ENCODE measurements at places on chromosomes 11 and 22. TPM values are rescaled to one million over a fixed set of nuclear protein-coding genes. Genes with fewer than 3 reads are reported as not detected.

- no peak for DNase-seq
Measured at GRCh38 chr11:62540804-62541701, 5.6 kb downstream of the AHNAK start.

- peak; percentile 8 for DNase-seq
Measured at GRCh38 chr11:43197379-43197778, 114.4 kb upstream of the API5 start.

DNA sequence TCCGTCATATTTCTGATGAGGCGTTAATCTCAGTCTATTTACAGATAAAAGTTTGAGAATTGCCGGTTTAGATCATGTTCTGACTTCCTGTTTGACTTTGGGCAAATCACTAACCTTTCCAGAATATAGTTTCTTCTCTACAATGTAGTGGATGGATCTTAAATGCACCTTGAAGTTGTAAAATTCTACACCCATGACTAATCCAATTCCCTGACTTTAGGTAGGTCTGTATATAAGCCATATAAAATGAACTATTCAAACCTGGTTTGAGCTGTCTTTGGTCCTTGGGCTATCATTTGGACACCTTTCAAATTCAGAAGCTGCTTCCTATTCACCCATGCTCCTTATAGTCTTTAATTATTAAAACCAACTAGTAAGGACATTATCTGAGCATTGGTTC, 52.2 kb upstream of the BLID start:
- no peak for DNase-seq

DNA sequence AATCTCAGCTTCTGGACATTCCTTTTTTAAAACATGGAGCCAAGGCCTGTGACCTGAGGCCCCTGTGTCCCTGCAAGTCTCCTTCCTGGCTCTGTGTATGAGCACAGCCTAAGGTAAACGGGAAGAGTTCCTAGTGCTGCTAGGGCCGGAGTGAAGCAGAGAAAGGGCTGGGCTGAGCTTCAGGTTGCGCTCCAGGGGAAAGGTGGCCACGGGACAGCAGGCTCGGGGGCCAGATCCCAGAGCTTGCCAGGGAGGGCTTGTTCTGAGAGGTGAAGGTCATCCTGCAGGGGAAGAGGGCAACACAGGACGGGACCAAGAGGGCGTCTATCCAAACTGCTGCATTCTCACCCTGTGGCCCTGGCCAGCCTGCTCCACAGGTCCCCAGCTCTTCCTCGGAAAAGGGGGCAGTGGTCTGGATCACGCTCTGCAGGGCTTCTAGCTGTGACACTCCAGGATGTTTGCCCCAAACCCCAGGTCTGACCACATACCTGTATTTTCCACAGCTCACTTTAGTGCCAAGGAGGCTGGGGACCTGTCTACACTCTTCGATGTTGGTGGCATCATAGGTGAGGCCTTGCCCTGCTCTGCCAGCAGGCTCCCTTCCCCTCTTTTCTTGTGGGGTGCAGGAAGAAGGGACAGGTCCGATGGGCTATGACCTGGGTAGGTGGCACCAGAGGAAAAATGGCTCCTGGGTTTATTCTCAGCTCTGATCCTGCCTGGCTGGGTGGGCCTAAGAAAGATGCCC, 20.4 kb downstream of the SLC37A2 start:
- DNase-seq = no peak

DNA sequence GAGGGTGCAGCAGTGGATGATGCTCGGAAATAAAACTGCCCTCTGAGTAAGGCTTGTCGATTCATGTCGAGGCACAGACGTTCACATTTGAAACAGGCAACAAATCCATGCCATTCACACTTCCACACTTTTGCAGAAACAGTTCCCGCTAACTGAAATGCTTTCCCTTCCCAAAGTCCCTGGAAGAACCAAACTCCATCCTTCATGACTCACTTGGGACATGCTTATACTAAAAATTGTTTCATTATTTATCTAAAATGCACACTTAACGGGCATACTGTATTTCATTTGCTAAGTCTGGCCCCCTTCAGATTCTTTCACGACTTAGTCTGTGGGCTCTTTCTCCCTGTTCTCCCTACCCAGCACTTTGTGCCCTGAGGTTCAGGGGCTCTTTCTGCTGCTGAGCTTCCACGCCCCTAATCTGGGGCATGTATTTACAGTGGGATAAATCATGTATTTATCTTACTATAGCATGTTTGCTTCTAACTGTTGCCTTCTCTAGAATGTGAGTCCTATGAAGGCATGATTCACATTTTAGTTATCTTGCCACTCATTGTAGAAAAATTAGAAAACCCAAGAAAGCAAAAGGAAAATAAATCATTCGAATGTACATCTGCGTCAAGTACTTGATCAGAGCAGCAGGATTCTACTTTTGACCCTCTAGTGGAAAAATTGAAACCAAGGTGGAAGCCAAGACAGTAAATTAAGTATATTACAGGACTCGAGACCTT, 12.5 kb downstream of the SCGB1A1 start:
- DNase-seq = no peak

GRCh38 chr11:73931039-73931645, 19.7 kb upstream of the DNAJB13 start:
- DNase-seq = no peak

DNA sequence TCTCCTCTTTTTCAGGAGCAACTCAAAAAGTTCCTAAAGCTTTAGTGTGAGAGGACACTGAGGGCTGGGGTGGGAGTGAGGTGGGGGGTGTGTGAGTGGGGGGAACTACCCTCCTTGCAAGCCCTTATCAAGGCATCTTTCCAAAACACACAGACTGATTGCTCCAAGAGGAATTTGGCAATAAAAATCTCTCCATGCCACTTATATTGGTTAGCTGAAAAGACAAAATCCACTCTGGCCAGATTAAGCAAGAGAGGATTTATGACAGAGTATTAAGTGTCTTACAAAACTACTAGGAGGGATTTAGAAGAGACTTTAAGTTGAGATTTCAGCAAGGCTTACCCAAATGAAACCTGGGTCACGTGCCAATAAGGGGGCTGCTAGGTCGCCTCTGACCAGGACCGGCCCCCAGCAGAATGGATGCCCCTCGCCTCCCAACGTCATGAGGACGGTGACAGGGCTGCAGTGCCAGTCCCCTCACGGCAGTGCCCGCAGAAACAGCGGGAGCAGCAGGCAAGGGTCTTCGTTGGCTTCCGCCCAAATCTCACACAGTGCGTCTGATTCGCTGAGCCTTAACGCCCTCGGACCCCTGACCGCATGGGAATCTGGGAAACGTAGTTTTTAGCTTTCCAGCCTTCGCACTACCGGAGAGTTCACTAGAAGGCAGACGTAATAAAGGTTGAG, 22.1 kb upstream of the CTR9 start:
- DNase-seq = no peak

DNA sequence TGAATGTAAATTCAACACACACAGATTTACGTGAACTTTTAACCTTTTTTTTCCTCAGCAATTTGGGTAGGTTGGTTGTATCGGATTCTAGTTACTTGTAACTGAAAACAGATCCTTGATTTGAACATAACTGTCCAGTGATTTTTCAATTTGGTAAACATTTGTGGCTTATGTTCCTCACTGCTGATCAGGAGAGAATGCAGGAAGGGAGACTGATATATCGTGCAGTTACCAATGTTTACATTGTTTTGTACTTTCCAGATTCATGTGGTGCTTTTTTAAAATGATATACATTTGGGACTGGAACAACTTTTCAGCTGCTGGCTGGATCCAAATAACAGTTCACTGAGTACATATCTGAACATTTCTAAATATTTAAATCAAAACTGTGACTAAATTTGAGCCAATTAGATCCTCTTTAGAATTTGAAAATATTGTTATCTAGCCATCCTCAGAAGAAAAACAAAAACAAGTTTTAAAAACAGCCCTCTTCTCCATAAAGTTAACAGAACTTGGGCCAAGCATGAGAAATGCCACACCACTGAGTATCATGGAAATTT, 84.3 kb upstream of the MTMR2 start:
- DNase-seq = no peak

DNA sequence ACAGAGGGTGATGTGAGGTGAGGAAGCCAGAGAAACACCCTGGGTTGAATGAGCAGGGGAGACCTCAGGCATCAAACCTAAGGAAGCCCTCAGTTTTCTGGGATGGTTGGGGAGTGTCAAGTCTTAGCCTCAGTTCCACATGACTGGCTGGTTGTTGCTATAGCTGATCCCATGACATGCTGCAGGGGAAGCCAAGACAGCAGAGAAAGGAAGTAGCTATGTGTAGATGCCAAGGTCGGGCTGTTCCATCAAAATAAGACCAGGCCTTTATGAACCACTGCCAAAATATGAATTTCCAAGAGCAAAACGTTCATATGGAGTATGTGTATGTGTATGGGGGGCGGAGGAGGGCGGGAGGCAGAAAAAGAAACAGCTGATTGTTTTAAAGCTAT, 11.6 kb downstream of the CD59 start:
- no peak for DNase-seq

- DNase-seq = no peak
Measured at GRCh38 chr22:49736538-49736937, 91.1 kb downstream of the BRD1 start.

GRCh38 chr22:19357270-19358105, 66.0 kb upstream of the CLTCL1 start:
- no peak for DNase-seq

- DNase-seq = no peak
Measured at GRCh38 chr11:118084247-118084646, 2.5 kb downstream of the SMIM35 start.

- no peak for DNase-seq
Measured at GRCh38 chr11:99327066-99327465, 306.3 kb downstream of the CNTN5 start.

DNA sequence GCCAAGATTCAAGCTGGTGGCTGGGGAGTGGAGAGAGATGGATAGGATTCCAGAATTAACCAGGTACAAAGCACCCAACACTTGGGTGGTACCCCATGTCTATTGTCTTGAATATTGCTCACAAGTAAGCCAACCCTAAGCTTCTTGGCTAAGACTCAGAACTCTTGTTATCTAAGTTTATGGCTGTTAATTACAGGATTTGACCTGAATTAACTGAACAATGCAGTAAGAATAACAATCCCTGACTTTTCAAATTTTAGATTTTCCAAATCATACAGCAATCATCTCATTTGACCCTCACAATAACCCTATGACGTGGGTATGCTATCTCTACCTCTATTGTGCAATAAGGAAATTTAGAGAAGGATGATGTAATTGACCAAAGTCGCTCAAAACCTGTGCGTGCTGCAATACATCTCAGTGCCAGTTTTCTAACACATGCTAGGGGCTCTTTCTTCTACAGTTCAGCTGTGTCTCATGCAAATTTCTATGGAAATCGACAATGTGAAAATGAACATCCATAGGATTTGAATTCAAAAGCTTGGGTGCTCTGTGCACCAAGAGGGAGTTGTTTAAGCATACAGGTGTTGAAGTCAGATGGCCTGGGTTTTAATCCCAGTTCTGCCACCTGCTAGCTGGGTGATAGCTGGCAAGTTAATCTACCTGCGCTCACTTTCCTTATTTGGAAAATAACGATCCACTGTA, 40.1 kb upstream of the APLNR start:
- DNase-seq = no peak

DNA sequence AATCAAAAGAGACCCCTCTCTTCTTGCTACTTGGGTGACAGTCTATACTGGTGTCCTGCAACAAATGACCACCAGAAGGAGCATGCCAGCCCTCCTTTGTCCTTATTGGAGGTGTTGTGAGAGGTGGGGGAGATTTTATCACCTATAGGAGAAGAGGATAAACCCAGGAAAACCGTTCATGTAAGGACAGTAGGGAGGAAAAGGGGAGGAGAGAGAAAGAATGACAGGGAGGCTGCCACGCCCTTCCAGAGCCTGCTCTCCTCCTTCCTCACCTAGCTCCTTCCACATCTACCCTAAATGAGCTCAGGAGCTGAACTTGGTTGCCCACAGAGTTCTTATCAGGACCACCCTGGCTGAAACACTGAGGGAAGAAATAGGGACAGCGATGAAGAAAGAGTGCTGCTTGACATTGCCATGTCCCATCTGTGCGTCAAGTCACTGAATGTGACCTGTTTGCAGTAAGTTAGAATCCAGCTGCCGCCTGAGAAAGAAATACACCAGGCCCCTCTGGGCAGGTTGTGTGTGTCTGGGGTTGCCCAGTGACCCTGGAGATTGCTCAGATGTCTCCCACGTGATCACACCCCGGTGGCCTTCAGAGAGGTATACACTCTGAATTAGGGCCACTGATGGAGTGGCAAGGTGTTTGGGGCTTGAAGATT, 40.4 kb upstream of the ETS1 start:
- DNase-seq = no peak

- no peak for DNase-seq
Measured at GRCh38 chr11:1858154-1858553, 5.3 kb downstream of the LSP1 start.

DNA sequence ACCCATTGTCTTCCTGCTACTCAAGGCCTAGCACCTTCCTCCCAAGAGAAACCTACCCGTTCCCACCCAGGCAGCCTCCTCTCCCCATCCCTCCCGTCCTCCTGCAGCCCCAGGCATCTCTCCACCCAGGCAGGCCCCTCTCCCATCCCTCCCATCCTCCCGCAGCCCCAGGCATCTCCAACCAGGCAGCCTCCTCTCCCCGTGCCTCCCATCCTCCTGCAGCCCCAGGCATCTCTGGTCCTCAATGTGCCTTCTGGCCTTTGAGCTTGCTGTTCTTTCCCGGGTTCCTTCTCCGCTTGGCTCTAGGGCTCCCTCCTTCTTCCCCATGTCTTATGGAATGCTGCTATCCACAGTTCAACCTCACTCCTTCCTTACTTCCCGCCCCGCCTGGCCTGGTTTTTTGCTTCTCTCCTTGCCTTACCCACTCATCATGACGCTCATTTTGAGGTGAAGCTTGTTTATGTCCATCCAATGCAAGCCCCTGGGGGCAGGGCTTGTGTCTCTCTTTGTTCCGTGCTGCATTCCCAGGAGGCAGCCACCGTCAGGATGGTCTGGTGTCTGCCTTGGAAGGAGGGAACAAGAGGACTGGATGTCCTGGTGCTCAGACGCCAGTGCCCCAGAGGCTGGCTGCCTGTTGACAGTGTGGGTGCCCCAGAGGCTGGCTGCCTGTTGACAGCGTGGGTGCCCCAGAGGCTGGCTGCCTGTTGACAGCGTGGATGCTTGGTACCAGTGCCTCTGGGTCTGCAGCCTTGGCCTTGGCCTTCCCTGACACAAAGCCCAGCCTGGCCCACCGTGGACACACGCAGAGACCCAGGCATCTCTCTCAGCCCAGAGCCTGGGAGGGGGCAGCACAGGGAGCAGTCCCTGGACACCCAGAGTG, 815.7 kb downstream of the BRD1 start:
- no peak for DNase-seq

Gene IL10RA
- 2.7 TPM for polyA plus RNA-seq

DNA sequence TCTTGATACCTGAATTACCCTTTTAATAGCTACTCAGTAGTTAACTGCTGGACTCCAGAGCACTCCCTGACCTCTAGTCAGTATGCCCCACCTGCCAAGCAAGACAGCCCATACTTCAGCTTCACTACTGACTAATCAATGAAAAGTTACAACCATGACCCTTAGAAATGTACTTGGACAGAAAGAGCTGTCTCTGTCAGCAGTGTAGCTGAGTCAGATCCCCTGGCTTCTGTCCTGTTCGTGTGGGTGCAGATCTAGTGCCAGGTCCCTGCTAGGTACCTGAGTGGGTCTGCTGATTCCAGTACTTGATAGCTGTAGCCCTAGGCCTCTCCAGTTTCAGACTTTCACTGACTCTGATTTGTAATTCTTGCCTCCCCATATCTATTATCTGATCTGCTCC, 265.8 kb upstream of the POU2AF2 start:
- no peak for DNase-seq

- no peak for DNase-seq
Measured at GRCh38 chr11:66607126-66607834, 9.2 kb upstream of the RBM14 start.

Gene PDE2A
- polyA plus RNA-seq = 16.3 TPM

All from left renal pelvis (tissue), 4 donors.